ENCODE measurements at places on chromosomes 6 and 20.

GRCh38 chr6:43086022-43086658 is 10.0 kb downstream of the PTK7 start:
- DNase-seq = no peak

DNA sequence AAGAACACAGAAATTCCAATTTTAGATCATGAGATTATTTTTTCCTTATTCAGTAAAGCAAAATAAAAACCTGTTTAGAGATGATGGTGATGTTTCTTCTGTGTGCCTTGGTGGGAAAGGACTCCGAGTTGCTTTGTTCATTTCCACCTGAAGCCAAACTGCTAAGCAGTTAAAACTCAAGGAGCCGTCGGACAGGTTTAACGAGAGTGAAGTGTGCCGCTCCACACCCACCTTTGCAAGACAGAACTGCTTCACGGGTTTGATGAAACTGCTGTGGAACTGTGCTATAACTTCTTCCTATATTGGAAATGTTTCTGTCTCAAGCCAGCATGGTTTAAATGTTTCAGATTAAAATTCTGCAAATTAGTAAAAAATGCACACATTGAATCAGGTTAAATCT is 9.2 kb upstream of the DSP start:
- DNase-seq = no peak

DNA sequence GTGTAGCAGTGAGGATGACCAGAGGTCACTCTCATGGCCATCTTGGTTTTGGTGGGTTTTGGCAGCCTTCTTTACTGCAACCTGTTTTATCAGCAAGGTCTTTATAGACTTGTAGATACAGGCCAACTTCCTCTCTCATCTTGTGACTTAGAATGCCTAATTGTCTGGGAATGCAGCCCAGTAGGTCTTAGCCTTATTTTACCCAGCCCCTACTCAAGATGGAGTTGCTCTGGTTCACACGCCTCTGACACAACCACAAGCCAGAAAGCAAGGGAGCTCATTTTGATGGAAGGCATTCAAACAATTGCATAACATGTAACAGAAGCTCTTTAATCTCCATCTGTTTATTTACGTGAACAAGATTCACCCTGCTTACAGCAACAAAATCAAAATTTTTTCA is 492.0 kb upstream of the SULF2 start:
- DNase-seq = no peak

- no peak for DNase-seq
These were observed 37.7 kb downstream of the C6orf132 start for GRCh38 chr6:42104804-42105125.

GRCh38 chr20:52279706-52280105 is 88.1 kb upstream of the ZFP64 start:
- no peak for DNase-seq

DNA sequence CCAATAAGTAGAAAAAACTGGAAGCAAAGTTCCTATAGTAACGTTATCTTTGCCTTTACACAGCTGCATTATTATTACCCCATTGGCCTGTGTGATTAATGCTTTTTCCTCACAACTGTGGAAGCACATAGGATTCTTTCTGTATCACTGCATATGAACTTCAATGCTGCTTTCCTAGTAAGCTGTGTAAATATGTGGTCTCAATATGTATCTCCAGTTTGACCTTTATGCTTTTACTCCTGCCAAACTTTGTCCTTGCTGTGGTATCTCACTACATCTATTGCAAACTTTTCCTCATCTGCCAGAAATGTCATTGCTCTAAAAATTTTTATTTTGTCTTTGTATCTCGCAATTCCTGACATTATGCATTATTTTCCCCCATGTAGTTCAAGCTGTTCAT is 168.6 kb downstream of the ZFAND3 start:
- DNase-seq = no peak

DNA sequence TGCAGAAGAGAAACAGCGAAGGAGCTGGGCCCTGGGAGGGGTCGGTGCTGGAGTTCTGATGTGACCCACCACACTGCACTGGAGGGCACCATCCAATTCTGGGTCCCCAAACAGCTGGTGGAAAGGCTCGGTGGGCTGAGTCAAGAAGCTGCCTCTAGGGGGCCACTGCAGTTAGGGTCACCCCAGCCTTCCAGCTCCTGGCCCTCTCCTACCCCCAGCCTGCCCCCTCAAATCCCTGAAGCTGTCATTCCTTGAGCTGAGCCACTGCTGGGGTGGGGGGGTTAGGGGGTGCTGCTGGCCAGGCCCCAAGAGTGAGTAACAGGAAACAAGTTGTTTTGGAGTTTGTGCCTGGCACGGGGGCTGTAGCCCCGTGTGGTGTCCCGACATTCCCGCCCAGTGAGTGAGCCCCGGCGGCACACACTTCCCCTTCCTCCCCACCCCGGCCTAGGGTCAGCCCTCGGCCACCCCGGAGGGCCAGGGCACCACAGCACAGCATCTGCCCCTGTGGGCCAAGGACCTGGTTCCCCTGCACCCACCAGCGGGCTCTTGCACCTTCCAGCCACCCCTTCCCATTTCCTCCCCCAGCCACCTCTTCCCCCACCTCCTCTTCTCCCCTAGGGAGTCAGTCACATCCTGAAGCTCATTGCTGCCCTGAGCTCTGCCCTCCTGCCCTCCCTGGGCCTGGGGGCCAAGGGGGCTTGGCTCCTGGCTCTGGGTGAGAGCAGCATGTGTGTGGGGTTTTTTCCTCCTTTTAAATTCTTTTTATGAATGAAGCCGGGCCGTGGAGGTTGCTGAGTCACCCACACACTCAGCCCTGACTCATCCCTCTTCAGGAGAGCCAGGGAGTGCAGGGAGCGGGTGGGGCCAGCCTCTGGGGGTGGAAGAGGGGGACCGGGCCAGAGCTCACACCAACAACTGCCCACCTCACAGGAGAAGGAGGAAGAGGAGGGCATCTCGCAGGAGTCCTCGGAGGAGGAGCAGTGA is 4.6 kb downstream of the SMIM29 start:
- DNase-seq = no peak

DNA sequence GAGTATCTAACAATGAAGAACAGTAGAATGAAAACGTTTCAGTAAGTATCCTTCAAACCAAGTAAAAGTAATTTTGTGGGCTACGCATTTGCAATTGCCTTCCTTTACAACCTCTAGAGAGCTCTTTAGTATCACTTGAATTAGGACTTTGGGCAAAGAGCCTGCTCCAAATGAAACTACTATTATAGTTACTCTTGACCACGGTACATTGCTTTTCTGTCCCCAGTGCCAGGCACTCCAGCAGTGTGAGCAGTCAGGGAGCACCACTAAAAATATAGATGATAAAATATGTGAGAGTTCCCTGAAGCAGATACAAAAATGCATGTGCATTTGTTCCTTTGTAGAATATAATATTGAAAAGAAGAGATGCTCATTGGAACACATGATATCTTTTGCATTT is 450.1 kb upstream of the MANEA start:
- no peak for DNase-seq

- no peak for DNase-seq
These were observed 37.1 kb downstream of the SLC17A1 start for GRCh38 chr6:25794784-25795183.

- no peak for DNase-seq
These were observed 18.7 kb downstream of the CDS2 start for GRCh38 chr20:5145365-5146098.

DNA sequence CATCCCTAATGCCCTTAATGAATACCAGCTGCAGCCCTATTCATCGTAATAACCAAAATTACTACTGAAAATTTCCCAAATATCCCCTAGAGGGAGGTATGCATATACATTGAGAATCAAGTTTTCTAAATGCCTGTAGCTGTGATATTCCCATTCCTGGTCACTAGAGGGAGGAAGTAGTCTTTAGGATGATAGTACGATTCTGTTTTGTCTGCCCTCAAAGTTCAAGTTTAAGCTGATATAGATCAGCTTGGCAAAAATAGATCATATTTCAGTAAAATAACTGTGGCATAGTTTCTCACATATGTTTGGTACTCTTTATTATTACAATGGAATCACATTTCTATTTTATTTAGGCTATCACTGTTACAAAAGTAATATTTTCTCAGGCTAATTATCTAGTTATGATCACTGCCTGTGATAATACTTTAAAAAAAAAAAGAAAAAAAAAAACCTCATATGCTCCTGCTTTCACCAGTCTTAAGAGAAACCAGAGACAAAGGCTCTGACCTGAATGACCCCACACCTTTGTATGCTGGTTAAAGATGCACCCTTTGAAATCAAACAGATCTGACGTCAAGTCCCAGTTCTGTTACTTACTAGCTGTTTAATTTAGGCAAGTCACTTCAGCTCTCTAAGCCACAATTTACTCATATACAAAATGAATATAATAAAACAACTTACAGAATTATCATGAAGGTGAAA is 11.0 kb downstream of the TSPYL1 start:
- DNase-seq = no peak

DNA sequence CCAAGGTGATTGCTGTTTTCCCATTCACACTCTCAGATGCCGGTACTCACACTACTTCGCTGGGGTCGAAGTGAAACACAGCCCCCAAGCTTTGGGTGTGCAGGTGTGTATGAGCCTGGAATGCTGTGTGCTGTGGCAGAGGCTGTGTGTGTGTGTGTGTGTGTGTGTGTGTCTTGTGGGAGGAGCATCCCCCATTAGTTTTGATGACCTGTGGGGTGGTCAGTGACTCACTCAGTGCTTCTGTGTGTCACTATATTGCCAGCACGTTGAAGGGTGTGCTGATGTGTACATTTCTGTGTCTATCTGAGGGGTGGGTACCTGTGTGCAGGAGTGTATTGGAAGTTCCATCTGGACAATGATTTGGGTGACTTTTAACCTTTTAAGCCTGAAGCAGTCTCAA is 5.0 kb upstream of the SLC12A5 start:
- DNase-seq = no peak

DNA sequence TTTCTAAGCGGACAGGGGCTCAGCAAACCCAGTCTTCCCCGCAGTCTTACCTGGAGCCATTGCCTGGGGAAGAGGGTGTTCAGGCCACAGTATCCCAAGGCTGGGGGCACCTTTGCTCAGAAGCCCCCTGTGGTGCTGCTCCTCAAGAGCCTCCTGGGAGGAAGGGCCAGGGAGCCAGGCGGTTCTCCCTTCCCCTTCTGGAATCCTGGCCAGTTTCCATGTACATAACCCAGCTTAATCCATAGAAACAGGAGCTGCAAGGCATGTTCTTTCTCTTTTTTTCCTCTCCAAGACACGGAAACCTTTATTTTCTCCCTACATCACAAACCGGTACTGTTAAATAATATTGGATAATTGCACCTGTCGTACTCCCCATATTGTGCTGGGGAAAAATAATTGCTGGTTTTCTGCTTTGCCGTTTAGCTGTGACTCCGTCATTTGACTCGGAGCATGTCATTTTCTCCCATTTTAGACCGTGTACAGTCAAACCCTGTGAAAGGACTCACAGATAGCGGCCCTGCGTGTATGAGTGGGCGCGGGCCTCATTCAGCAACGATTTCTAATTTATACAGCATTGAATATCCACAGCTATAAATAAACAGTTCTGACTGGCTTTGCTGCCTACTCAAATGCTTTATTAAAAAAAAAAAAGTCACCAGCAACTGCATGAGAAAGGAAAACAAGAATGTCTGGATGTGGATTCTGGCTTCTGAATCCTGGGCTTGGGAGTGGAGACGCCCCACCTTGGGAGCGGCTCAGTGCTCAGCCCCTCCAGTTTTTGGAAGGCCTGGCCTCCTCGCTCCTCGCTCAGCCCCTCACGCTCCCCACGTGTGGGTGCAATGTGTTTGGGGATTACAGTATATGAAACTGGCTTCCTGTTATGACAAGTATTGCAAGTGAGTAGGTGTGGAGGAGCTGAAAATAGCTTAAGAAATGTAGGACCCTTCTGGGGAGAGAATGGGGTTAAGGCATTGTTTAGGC is 67.3 kb downstream of the ADTRP start:
- no peak for DNase-seq

DNA sequence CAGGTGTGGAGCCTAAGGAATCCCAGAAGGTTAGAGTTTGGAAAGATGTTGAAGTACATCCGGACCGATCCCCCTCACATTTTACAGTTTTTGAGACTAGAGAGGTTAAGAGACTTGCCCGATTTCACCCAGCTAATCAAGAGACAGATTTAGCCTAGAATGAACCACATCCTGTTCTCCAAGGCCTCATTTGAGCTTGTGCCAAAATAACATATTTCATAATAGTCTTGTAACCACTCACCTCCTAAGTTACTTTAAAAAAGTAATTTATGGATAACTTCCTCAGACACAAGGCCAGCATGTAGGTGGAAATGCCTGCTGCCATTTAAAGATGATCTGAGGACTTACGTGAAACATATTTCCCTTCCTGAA is 39.8 kb upstream of the ARHGAP18 start:
- DNase-seq = no peak

DNA sequence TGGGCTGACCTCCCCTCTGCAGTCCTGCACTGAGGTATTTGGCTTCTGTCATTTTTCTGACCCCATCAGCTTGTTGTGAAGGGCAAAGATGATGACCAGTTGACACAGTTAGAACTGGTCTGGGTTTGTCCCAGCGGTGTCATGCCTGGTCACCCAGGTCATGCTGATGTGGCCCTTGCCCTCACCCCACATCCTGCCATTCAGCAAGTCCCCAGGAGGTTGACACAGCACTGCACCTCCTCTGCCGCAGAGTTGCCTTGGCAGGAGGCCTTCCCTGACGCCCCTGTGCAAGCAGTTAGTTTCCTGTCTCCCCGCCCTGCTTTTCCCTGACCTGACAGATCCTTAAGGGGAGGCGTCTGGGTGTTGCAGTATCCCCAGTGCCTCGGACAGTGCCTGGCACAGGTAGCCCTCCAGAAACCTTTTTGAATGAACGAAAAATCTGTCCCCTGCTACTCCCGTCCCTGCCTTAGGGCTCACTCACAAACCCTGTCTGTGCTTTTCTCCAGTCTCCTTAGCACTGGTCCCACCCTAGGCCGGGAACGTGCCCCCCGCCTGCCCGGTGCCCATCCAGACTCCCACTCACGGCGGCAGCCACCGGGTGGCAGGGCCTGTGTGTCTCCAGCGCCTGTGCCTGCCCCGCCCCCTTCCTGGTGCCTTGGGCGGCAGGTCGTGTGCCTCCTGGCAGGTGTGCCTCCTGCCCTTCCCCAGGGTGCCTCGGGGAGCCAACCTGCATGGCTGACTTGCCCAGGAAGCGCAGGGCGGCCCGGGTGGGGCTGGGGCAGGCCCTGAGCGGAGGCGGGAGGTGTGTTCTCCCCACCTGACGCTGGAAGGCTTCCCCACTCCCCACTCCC is 146.3 kb upstream of the RNF24 start:
- no peak for DNase-seq

DNA sequence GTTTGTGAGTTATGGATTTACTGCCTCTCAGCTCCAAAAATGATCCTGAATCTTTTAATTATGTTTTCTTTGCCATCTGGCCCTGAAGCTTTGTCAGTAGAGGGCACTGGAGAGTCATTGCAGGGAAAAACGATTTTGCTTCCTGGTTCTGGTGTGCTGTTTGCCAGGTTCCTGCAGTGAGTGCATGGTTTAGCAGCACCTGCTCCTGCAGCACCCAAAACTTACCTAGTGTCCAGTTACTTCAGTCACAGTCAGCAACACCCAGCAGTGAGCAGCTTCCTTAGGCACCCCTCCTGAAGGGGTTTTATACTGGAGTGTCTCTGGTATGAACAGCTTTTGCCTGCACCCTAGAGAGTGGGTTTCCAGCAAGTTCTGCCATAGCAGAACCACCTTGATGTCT is 6.0 kb upstream of the TRIM26 start:
- DNase-seq = no peak

GRCh38 chr20:46051556-46052308 is 22.7 kb downstream of the SLC12A5 start:
- DNase-seq = no peak
